Activated gamma-delta T cell treated with anti-CD3 and anti-CD28 coated beads, Interleukin-2, amount 50 U/mL, for 16 hours (primary cell): ENCODE measurements at places on chromosomes 3 and 15.
A peak's percentile ranks its signal among the peaks of the same experiment; 100 is the strongest.

DNA sequence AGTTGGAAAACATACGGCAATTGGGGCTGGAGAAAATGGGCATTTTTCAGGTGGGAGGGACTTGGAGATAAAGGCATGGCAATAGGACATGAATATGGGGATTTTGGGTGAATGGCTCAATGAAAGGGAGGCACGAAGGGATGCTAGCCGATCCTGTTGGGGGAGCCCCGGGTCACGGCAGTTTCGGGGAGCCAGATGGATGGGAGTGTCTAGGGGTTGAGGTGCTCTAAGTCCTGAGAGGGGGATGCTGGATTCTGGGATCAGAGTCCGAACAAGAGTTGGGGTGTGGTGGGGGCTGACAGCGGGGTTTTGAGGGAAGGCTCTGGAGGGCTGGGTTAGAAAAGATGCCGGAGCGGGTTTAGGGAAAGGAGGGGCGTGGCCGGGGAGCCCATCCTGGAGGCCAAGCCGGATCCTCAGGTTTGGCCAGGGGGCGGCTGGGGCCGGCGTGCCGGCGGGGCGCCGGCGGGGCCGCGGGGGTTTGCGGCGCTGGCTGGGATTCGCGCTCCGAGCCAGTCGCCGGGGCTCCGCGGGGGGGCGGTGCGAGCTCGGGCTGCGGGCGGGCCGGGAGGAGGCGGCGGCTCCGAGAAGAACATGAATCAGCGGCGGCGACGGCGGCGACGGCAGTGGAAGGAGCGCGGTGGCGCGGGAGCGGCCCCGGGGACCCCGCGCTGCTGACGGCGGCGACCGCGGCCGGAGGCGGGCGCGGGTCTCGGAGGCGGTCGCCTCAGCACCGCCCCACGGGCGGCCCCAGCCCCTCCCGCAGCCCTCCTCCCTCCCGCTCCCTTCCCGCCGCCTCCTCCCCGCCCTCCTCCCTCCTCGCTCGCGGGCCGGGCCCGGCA, at the start of gene TYRO3:
TYRO3 (plus strand) TSS at position 813 of the 839 bp plus-strand sequence. CDS start 46 bp downstream, outside the sequence.
- peak; percentile 55 for DNase-seq

- no peak for DNase-seq
Measured at GRCh38 chr15:57442335-57442734, 66.0 kb downstream of the CGNL1 start.

DNA sequence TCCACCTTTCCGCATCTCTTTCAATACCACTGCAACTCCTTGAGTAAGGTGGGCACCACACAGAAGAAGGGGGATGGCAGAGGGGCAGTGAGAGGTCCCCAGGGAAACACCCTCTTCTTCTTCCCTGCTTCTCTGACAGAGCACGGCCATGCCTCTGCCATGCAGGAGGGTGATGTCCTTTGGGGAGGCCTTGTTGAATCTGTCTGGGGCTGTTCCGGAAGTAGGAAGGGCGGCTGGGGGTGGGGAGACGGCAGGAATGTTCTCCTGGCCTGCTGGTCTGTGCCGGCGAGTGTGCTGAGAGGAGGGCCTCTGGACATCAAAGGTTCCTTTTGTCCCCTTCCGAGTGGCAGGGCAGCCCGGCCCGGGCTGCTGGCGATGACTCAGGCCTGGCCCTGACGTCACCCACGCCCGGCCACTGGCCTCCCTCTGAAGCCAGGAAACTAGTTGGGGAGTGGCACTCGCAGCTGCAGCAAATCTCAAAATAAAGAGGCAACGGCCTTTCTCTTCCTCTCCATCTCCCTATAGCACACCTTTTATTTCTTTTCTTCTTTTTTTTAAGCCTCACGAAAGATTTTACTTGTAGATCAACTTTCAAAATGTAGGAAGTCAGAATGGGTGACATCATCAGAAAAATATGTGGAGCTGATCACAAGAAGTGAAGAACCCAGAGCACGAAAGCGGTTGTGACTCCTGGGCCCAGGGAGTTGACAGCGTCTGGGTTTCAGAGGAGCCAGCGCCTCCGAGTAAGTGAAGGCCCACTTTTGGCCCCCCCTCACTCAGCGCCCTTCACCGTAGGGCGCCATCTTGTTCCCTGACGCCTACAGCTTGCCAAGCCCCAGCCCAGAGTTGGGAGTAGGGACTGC, at the start of gene ZBTB38:
ZBTB38 (plus strand) TSS at position 443 of the 863 bp plus-strand sequence. CDS start 73,885 bp downstream, outside the sequence.
- no peak for DNase-seq

GRCh38 chr15:66290518-66290917, 2.9 kb upstream of the DIS3L start:
- no peak for DNase-seq
